ENCODE measurements at places on chromosomes 5 and 9.
A peak's percentile ranks its signal among the peaks of the same experiment; 100 is the strongest.

- DNase-seq, result no peak
Observed at GRCh38 chr5:87188391-87188790, 79.3 kb upstream of the RASA1 start.

DNA sequence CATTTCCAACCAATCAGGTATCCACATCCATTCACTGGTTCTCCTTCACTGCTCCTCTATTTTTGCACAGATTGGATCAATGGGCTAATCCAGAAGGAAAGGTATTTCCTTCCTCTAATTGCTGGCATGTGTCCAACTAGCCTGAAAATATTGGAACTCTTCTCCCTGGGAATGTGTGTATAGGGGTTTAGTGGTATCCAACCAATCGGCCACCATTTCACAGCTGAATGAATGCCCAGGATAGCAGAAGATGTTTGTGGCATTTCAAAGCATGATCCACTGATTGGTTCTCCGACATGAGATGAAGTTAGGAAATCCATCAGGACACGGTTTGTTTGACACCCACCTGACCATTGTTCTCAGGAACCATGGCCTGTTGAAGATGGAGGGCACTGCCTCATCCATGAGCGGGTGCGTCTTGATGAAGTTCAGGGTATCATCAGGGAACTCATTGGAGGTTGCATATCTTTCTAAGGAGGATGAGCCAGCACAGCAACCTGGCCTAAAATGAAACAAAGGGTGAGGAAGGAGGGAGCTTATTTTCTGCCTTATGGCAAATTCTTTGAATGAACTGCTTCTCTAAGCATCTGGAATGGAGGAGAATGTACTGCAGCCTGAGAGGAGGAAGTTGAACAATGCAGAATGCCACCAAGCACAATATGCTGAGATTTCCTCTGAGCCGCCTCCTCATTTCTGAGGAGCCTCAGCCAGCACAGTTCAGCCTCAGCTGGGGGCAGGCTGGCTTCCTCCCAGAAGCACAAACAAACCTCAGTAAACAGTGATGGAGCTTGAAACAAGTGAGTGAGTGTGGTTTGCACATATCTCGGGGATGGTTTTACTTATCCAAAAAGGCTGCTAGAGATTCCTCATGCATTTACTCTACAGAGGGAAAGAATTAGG is 94.6 kb downstream of the SEMA6A start:
- DNase-seq, result no peak

DNA sequence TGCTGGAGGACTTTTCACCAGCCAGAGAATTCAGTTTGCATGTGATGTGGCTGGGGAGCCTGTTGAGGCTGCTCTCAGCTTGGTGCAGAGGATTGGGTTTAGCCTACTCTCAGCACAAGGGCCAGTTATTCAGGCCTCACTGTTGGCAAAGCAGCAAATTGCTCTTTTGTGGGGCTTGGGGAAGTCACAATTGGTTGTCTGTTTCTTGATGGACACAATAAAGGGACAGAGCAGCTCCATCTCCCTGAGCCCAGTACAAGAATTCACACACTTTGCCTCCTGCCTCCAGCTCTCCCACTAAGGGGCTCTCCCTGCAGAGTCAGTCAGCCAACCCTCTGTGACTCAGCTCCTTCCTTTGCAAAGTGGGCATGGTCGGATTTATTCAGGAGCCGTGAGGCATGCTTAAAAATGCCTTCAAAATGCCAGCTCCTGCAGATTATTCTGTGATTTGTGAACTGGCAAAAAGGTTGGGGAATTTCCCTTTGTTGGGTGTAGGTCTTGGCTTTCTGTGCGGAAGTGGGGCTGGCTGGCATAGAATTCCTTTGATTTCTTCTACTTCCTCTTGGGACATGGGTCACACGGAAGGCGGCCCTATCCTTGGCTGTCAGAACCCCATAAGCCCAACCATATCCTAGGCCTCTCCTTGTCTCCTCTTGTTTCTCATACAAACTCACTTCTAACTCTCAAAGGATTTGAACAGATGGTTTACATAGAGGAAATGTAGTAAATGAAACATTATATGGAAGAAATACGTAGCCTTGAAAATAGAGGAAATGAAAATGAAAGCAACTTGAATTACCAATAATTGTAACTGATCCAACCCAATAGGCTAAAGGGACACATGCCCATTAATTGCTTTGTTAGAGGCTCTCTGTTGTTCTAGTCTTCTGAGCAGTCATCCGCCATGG is 118.7 kb upstream of the CD180 start:
- peak; percentile 98 for DNase-seq

GRCh38 chr5:65926893-65927292 is 518 bp downstream of the ERBIN start:
- DNase-seq, result no peak

- DNase-seq, result no peak
Observed at GRCh38 chr9:103798620-103799019, 295.5 kb upstream of the SMC2 start.

DNA sequence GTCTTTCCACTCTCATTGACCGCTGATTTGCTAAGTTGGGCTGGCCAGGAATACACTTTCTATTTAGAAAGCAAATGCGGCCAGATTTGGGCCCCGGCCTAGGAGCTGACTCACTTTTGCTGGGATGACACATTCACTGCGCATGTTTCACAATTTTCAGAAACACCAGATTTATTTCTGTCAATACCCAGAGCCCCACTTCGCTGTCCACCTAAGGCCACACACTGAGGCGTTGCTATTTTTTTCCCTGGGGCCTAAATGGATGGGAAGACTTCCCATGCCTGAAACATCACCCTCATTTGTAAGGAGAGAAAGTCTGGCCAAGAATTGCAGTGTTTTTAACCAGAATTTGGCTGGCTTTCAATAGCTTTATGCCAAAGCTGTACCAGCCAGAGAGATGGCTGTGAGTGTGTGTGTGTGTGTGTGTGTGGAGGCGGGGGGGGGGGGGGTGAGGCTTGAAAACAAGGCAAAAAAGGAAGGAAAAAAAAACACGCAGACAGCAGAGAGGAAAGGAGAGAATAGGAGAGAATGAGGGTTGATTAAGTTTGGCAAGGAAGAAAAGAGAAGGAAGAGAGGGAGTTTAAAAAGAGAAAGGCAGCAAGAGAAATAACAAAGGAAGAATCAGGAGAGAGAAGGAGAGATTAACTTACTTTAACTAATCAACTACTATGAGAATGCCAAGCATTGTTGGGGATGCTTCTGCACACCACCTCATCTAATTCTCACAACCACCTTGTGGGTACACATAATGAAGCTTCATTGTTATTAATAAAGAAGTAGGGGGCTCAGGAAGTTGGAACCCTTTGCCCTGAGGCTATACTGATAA is 261.4 kb upstream of the KLF4 start:
- peak; percentile 79 for DNase-seq

- no peak for DNase-seq
Observed at GRCh38 chr9:35423499-35423898, 66.4 kb upstream of the RUSC2 start.

DNA sequence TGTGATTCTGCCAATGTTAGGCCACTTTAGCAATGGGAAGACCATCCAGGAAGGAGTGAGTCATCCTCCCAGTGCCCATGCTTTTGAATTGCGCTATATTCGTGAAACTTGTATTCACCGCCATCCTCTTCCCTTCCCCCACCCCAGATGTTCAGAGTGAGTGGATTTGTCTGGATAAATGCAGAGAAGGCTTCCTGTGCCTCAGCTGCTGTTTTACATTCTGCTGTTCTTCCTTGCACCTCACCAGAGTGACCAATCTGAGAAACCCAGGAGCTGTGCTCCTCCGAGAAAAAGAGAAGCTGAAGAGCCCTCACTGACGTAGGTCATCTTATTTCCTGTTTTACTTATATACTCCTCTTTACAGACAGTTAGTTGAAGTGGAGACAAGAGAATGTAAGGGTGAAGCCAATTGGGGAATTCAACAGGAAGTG is 24.6 kb upstream of the SVEP1 start:
- DNase-seq, result no peak

DNA sequence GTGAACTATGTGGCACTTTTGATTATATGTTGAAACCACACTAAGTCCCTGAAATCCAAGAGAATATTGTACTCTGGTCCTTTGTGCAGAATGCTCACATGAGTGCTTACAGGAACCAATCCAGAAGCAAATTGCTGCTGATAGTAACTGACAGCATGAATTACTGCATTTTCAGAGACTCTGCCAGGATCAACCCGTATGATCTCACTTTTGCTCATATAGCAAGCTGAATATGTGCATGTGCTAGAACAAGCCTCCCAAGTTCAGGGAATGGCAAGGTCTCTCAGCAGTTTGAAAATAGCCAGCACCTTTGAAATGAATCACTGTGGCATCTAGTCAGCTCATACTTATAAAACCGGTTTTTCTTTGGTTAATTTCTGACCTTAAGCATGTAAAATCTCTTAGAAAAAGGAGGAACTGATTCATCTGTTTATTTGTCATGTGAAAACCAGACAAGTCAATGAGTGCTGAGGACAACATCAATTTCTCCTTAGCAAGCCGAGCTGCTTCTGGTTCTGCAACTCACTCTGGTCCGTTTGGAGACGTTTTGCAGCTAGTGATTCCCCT is 215.7 kb upstream of the ELL2 start:
- no peak for DNase-seq

- no peak for DNase-seq
Observed at GRCh38 chr9:26955222-26955903, 849 bp upstream of the IFT74 start.

- no peak for DNase-seq
Observed at GRCh38 chr5:4180703-4181102, 585.1 kb downstream of the IRX1 start.

DNA sequence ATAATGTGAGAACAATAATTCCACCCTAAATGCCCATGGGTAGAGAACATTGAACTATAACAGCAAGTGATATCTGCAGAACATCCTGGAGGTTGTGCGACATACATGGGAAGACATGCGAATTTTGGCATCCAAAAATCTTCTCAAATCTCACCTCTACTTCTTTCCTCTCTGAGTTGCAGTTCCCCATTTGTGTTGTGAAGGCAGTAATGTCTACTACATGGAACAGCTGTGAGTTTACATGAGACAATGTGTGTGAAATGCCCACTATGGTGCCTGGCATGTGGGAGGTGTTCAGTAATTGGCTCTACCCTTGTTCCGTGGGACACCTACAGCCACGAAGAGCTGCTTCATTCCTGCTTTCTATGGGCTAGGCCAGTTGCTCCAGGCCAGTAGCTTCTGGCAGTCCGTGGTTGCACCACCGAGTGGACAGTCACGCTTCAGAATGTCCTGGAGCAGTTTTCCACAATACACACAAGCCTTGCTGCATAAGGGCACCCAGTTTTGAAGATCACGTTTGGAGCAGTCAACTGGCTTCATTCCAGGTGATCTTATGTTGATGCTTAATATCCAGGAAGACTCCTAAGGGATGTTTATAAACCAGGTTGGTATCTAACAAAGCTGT is 297.7 kb downstream of the DEPDC1B start:
- DNase-seq, result no peak

All from hippocampal formation (tissue), 2 donors.